Right hindlimb (tissue), 1 donor: ENCODE measurements at places on chromosomes 12 and 14.

DNA sequence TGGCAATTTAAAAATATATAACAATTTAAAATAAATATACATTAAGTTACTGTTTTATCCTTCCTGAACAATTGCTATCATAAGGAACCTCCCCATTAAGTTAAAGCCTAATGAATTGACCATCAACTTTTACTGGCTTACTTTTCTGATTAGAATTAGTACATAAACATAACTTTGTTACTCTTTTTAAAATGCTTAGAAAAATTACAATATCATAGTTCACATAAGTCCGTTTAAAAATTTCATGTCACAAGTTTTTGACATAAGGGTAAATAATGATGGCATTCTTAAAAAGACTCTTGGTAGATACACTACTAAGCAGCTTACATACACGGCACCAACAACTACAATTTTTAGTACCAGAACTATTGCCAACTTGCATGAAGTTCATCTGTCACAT, 1308.6 kb downstream of the FSCB start:
- DNase-seq: no peak

- no peak for DNase-seq
These were observed 41.6 kb downstream of the LRRC9 start for GRCh38 chr14:59961518-59962062.

GRCh38 chr14:63045612-63046320, 508 bp upstream of the KCNH5 start:
- peak; percentile 61 for DNase-seq

DNA sequence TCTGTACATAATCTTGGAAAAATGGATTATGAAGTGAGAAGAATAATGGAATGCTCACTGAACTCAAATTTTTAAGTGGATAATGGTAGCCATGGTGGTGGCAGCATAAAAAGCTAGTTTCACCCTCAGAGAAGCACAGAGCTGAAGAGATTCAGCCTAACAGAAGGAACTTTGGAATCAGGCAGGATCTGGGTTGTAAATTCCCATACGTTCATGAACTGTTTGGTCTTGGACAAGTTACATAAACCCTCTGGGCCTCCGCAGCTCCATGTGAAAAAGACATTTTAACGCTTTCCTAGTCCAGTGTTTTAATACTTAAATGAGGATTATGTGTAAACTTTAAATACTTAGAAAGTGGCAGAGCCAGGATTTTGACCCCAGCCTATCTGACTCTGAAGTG, 26.6 kb downstream of the JKAMP start:
- DNase-seq: no peak

DNA sequence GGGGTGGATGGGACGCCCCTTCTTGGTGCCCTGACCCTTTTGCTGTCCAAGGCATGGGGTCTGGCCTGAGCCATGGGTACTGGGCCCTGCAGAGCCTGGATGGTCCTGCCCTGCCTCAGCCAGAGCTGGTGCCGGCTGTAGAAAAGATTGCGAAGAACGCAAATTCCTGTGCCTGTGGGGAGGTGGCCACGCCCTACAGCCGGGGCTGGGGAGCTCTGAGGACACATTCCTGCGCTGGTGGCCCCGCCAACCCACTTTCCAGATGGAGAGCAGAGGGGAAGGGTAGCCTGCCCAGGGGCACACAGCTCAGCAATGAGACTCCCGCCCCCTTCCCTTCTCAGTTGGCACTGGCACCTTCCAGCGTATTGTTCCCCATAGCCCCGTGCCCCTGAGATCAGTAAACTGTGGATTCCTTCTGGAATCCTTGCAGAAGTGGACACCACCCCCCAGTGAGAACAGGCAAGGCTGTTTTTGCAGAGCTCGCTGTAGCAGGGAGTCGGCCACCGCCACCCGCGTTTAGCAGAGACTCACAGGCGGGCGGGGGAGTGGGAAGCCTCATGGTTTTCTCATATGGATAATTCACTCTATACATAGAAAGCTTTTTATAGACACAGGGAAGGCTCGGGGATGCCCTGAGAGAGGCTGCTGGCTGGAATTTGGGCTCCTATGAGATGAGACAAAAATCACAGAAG, 8.6 kb downstream of the INF2 start:
- DNase-seq: peak; percentile 74

DNA sequence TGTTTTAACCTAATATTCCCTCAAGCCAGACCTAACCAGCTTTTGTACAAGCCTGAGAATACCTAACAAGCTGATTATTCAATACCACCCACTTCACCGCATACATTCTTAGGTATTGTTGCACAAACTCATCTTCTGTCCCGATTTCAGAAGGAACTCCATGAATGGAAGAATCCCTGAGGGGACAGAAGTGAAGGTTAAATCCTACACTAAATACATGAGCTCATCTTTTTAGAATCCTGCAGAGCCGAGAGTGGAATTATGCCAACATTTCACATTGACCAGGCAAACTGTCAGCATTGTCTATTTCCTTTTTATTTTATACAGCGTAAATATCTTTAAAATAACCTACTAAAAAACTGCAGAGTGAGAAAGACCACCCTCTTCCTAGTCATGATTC, 140.7 kb upstream of the PRICKLE1 start:
- no peak for DNase-seq

GRCh38 chr12:93713060-93713459, 35.9 kb downstream of the CRADD start:
- DNase-seq: no peak

GRCh38 chr12:79298506-79298905, 392.3 kb downstream of the PAWR start:
- DNase-seq: no peak

DNA sequence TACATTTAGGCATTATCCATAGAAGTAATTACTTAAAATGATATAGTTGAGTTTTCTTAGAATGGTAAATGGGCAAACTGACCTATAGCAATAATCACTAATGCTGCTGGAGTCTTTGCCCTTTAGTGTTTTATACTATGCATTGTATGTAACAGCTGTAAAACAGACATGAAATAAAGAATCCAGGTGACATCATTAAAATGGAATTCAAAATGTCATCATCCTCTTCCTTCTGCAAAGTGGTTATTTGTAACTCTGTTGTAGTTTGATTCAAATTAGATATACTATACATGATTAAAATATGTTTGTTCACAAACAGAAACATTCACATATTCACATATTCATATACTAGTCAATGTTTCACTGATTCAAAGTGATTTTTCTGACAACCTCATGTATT, 598.8 kb downstream of the SLC16A7 start:
- DNase-seq: no peak

DNA sequence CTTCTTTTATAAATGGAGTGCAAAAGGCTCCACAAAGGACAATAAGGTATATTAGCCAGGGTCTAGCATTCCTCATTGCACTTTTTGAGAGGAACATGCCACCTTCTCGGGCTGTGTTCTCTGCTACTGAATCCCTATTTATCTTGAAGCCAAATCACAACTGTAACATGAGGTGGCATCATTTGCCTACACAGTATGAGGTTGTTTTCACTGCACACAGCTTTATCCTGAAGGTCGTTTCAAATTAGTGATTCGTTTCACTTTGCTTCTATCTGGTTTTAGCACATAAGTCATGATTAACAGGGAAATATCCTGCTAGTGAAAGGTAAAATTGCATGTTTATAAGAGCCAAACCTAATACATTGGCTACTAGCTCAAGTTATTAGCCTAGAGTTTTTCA, 153.8 kb downstream of the SLC35F4 start:
- no peak for DNase-seq

- no peak for DNase-seq
These were observed 19.1 kb upstream of the AMN start for GRCh38 chr14:102903248-102903888.

DNA sequence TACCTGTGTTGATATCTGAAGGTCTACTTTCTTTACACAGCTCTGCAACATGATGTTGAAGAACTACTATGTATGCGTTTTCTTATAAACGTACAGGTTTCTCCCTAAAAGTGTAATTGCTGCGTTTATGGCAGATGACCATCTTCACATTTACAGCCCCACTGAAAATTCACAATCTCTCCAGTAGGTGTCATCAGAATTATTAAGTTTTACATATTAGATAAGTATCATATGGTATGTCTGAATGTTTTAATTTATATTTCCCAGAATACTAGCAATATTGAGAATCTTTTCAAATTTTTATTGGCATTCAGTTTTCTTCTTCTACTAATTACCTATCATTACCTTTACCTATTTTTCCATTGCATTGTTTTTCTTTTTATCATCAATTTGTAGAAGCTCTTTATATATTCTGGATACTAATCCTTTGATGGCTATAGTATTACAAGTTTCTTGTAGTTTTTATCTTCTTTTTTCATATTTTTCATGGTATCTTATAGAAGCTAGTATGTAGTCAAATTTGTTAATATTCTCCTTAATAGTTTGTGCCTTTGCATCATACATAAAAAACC, 123.5 kb downstream of the CAPZA3 start:
- DNase-seq: no peak

GRCh38 chr12:116397148-116397547, 119.7 kb upstream of the MED13L start:
- no peak for DNase-seq

GRCh38 chr14:97267509-97267908, 470.3 kb downstream of the VRK1 start:
- DNase-seq: no peak

DNA sequence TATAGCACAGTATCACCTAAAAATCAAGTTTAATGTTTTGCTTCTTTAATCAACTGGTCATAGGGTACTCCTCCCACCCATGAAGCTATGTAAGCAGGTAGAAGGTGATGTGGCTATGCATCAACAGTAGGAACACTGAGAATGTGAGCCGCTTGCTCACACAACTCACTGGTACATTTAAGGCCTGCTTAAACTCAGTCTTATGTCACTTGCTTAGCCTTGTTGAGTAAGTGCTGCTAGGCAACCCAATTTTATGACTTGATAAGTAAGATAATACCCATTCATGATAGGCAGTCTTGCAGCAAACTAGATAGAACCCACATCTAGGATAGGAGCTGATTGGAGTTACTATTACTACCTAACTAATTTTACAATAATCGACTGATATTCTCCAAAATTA, 70.0 kb upstream of the BMP4 start:
- no peak for DNase-seq
